ENCODE measurements at places on chromosomes 16 and 17.

DNA sequence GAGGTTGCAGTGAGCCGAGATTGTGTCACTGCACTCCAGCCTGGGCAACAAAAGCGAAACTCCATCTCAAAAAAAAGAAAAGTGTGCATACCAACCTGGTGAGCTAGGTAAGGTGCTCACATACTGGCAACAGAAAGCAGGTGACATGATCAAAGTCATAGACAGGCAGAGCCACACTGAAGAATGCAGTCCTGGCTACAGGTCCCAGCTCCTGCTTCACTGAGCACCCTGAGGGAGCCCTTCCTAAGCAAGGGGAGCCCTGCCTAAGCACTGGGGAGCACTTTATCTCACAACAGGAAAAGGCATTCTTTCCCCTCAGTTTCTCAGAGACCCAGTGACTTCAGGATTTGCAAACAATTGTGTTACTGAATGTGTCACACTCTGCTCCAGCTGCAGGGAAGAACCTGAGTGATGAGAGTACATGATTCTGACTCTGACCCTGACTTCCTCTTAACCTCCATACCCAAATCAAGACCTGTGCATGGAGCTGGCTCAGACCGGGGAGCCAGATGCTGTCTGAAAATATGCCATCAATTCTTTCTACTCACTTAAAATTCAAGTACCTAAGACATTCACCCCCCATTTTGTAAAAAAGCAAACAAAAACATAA lies 40.5 kb downstream of the ANKRD11 start:
- DNase-seq = no peak

DNA sequence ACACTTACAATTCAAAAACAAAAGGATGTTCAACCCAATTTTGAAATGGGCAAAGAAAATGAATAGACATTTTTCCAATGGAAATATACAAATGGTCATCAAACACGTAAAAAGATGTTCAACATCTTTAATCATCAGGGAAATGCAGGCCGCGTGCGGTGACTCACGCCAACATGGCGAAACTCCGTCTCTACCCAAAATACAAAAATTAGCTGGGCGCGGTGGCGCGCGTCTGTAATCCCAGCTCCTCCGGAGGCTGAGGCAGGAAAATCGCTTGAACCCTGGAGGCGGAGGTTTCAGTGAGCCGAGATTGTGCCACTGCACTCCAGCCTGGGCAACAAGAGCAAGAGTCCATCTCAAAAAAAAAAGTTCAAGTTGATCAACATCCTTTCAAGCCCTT lies 1.8 kb upstream of the CLUAP1 start:
- DNase-seq = no peak

GRCh38 chr16:83808573-83809014 lies 816 bp downstream of the HSBP1 start:
- DNase-seq = no peak

GRCh38 chr17:40061609-40062038 lies 1.1 kb upstream of the THRA start:
- no peak for DNase-seq

DNA sequence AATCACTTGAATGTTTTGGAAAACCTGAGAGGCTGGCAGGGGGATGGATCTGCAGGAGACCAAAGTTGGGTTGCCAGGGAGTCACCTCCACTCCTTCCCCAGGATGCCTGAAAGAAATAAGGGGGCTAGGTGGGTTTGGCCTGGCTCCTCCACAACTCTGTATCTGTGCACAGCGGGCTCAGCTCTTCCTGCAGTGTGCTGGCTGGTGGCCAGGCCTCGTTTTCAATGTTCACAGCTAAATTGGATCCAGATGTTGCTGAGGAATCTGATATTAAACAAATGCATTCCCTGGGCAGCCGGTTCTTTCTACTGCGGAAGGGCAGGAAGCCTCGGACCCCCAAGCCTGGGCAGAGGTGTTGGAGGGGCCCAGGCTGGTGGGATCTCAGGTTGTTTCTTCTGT lies 106.2 kb downstream of the N4BP1 start:
- no peak for DNase-seq

DNA sequence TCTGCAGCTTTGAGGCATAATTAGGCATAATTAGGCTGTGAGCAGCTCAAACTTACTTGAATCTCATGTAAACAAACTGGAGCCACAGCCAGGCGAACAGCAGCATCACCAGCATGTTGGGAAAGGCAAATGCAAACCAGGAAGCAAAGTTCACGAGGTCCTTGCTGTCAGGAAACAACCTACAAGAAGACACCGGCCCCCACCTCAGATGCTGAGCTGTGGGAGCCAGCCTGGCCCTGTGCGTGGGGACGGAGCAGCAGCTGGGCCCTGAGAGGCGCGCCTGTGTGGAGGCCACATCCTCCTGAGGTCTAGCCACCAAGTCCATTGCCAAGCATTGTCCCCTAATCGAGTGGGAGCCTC lies 12.2 kb downstream of the SLC13A5 start:
- DNase-seq = no peak

- no peak for DNase-seq
These were observed 23.3 kb upstream of the SLC5A10 start for GRCh38 chr17:18928628-18929125.

All from iPS-NIHi11 (cell line).